ENCODE measurements at places on chromosomes 7 and 10.
A peak's percentile ranks its signal among the peaks of the same experiment; 100 is the strongest.

- H3K27ac ChIP-seq = no peak overlapping the region
- no peaks in the 10 kb centered on the region for H3K36me3 ChIP-seq
- no peak for DNase-seq
Measured at GRCh38 chr7:14688208-14688607, 214.3 kb downstream of the DGKB start.

- no peak overlapping the region for H3K27ac ChIP-seq
- no peaks in the 10 kb centered on the region for H3K4me1 ChIP-seq
- no peaks in the 10 kb centered on the region for H3K36me3 ChIP-seq
- H3K27me3 ChIP-seq = no peaks in the 10 kb centered on the region
- DNase-seq = no peak
- no peak overlapping the region for H3K4me3 ChIP-seq
Measured at GRCh38 chr7:74405191-74405898, 48.4 kb upstream of the GTF2IRD1 start.

DNA sequence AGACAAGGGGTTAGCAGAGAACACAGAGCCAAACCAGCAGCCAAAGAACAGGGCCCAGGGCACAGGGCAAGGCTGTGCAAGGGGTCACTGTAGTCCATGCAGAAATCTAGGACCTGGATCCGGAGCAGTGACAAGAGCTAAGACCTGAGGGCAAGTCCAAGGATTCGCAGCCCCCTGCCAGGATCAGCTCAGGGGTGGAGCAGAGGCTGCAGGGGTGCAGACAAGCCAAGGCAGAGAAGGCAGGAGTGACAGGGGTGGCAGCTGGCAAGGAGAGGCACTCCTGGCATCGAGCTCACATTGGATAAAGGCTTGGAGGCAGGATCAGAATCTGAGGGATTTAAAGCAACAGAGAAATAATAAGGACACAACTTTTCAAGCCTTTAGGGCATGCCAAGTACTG lies 80.7 kb upstream of the NANOS1 start:
- DNase-seq = no peak
- no peaks in the 10 kb centered on the region for H3K27me3 ChIP-seq
- no peaks in the 10 kb centered on the region for H3K4me1 ChIP-seq
- H3K4me3 ChIP-seq = no peak overlapping the region
- no peak overlapping the region for H3K27ac ChIP-seq
- H3K36me3 ChIP-seq = no peaks in the 10 kb centered on the region

DNA sequence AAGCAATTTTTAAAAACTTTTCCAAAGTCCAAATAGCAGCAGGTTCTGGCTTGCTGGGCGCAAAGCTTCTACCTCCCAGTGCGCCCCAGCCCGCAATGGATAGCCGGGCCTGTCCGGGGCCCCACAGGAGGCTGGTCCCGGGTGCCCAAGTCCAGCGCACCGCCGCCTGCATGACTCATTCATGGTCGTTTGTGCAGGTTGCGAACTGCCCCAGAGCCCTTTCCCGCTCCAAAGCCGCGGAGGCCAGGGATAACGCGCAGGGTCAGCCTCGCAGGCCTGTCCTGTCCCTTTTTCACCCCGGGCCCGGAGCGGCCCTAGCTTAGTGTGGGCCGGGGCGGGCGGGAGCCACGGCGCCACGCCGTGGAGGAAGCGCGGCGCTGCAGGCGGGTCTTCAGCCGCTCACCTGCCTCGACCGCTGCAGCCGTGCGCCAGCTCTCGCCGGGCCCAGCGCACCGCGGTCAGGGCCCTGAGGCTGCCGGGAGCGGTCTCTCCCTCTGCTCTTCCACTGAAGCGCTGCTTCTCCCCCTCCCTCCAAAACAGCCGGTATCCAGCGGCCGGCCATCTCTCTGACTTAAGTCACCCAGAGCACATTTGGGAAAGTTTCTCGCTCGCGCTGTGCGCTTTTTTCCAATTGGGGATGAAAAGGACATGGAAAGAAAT lies 1.7 kb upstream of the EGR2 start:
- H3K4me3 ChIP-seq = peak overlapping the region; percentile 96
- no peak overlapping the region for H3K27ac ChIP-seq
- peaks cover 42% of the 10 kb centered on the region for H3K4me1 ChIP-seq
- no peaks in the 10 kb centered on the region for H3K36me3 ChIP-seq

- H3K4me3 ChIP-seq = no peak overlapping the region
- no peaks in the 10 kb centered on the region for H3K27me3 ChIP-seq
- DNase-seq = no peak
- H3K27ac ChIP-seq = peak overlapping the region; percentile 58
- peaks cover 33% of the 10 kb centered on the region for H3K4me1 ChIP-seq
- no peaks in the 10 kb centered on the region for H3K36me3 ChIP-seq
Measured at GRCh38 chr10:80444646-80445319, 9.3 kb upstream of the TSPAN14 start.

DNA sequence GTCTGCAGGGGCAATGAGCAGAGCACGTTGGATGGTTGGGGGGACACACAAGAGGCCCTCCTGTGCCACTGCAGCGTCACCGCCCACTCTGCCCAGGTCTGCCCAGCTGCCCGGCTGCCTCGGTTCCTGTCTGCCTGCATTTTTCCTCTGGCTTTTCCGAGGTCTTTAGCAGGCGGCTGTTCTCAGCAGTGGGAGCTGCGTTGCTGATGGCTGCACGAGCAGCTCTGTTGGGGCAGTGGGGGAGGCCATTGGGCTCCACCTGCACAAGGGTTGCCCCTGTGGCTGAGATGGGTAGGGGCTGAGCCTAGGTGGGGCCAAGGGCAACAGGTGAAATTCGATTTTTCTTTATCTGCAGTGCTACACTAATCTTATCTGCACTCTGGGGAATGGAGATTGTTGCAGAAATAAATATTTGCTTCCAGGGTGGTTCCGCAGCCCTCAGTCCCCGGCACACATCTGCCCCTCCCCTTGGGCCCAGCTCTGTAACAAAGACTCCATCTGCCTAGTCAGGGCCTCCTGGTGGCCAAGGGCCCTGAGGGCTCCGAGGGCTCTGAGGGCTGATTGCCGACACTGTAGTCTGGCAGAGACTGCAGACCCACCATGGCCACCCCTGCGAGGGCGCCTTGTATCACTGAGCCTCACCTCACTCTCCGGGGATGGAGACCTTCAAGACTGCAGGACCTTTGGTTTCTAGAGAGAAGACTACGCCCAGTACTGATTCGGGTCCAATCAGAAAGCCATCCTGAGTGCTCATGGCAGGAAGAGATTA lies 141.7 kb upstream of the SHH start:
- H3K36me3 ChIP-seq = no peaks in the 10 kb centered on the region
- H3K27ac ChIP-seq = no peak overlapping the region
- no peak overlapping the region for H3K4me3 ChIP-seq
- no peak for DNase-seq
- H3K4me1 ChIP-seq = no peaks in the 10 kb centered on the region

All from upper lobe of left lung (tissue), 6 donors.